Activated naive CD4-positive, alpha-beta T cell treated with Interleukin-2 at 50 U/mL for 16 hours (primary cell): ENCODE measurements at places on chromosomes 11 and 22.

- no peak for DNase-seq
Observed at GRCh38 chr11:1224491-1225385, 1.9 kb downstream of the MUC5B start.

DNA sequence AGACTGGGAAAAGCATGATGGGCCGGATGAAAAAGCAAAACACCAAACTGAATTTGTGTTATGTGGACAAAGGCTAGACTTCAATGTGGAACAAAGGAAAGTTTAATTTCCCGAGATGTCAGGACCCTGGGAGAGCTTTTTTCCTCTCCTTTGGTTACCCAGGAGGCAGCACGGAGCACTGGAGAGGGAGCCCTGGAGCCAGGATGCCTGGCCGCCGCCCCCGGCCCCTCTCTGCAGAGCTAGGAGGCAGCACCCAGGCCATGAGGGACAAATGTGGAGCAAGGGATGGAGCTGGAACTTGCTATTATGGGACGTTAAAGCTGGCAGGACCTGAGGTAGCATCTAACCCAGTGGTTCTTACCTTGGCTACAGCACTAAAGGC is 108.9 kb downstream of the MORC2 start:
- no peak for DNase-seq

DNA sequence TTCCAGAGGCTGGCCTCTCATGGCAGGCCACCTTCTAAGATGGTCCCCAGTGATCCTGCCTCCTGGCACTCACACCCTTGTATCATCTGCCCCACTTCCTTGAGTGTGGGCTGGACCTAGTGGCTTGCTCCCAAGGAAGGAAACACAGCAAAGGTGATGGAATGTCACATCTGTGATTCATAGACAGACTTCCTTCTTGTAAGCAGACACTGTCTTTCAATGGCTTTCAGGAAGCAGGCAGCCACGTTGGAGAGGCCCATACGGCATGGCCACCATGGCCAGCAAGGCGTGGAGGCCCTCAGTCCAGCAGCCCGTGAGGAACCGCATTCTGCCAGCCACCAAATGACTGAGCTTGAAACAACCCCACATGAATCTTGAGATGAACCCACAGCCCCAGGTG is 11.3 kb downstream of the LMO1 start:
- no peak for DNase-seq

DNA sequence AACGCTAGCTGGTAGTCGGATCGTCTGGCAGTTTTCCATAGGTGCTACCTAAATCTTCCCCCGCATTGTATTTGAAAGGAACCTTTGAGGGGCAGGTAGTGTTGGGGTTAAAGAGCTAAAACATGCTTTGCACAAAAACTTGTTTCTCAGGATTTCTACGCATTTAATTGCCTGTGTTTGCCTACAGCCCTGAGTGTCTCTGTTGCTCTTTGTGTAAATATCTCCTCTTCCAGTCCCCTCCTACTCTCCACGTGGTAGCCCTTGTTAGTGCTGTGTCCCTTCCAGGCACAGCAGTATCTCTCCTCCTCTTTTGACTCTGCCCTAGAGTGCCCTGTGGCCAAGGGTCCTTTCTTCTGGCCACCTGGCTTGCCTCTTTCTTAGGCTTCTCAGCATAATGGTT is 81.7 kb downstream of the BARX2 start:
- no peak for DNase-seq

GRCh38 chr22:32480238-32480637 is 5.6 kb downstream of the FBXO7 start:
- peak; percentile 13 for DNase-seq

- DNase-seq, result no peak
Observed at GRCh38 chr11:12966002-12966401, 43.1 kb upstream of the RASSF10 start.

- DNase-seq, result peak; percentile 76
Observed at GRCh38 chr22:50027639-50028537, 15.3 kb upstream of the IL17REL start.

DNA sequence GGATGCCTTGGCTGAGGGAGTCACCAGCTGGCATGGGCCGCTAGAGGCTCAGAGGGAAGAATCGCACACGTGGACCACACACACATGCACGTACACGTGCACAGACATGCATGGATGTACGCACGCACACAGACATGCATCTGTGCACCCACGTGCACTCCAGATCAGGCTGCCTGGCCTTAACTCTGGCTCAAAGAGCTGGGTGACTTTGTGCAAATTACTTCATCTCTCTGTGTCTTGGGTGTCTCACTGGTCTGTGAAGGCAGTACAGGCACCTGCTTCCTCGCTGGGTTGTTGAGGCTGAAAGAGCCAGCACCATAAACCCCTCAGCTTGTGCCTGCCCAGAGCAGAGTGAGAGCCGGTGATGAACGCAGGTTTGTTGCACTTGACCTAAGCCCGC is 28.7 kb downstream of the TMPRSS6 start:
- no peak for DNase-seq

DNA sequence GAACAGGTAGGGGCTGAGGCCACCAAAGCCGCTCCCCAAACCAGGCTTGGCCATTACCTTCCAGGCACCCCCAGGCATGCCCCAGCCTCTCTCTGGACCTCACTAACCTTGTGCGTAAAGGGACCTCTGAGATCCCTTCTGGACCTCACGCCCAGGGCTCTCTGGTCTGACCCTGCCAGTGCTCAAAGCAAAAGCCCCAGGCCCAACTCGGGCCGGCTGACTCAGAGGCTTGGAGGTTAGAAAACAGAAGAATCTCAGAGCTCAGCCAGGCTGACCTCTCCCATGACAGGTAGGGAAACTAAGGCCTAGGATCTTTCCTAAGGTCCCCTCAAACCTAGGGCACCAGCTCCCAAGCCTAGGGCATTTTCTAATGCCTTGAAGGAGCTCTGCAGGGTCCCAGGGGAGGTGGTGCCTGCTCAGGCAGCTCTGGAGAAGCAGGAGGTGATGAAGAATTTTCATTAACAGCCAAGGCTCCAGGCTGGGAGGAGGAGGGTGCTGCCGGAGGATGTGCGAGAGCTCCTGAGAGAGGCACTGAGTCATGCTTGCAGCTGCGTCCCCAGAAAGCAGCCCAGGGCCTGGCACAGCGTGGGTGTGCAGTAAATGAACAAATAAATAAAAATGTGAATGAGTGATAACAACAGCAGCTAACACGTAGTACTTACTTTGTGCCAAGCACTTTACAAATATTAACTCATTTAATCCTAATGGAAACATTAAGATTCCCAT is 25.6 kb downstream of the ARRB1 start:
- peak; percentile 68 for DNase-seq

GRCh38 chr11:99260696-99261095 is 239.9 kb downstream of the CNTN5 start:
- no peak for DNase-seq

DNA sequence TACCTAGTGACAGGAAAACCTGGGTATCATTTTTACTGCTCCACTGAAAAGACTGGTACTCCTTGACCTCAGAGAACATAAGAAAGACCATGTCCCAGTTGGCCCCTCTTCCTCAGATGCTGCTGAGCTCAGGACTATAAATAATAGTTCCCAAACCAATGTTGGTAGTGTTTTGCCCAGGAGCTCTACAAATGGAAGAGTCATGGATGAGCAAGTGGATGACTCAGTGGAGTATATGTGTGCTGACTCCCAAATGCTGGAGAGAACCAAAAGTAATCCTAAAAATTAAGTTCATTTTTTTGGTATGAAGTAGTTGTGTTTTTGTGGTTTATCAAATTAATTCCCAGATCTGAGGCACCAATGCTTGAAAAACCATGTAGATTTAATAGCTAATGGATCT is 482.0 kb downstream of the KCNA4 start:
- DNase-seq, result no peak

DNA sequence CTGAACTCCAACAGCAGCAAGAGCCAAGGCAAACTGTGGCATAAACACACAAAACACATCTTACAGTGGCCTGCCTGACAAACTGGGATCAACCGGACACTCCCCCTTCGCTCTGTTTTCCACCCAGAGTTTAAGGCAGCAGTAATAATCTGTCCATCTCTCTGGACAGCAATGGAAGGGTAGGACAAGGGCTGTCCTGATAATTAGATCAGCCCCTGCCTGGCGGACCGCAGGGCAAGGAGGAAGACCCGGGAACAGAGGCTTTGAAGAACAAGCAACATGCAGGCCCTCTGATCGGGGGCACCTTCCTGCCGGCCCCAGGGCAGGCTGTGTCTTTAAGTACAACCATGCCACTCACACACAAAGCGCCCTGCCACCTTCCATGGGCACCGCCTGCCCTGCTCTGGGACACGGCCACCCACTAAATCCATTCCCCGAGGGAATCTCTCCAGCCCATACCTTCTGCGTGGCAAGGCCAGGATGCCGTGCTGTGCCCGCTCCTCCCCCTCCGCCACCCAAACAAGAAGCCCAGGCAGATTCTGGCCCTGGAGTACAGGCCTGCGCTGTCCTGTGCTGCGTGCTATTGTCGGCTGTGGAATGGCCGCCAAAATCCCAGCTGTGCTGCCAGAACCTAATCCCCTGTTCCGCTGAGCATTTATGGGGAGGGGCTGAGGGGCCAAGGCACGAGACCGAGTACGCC is 38.8 kb downstream of the NUMA1 start:
- DNase-seq, result peak; percentile 49

GRCh38 chr11:76670485-76671236 is at the start of gene LRRC32:
LRRC32 (minus strand) TSS chr11:76670747; CDS start chr11:76665954, 4,793 bp downstream.
- peak; percentile 37 for DNase-seq

DNA sequence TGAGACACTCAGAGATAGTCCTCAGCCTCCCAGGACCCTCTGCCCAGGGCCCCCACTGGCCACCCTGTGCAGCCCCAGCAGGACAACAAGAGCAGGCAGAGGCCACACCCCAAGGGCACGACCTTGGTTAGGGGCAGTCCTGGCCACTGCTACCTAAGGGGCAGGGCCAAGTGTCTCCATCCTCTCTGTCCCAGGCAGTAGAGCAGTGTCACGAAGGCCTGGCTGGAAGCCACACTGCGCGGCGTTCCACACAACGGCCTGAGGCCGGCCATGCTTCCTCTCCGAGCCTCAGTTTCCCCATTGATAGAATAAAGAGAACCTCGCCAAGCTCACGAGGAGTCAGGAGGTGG is 1074.3 kb downstream of the BRD1 start:
- no peak for DNase-seq

GRCh38 chr11:106461839-106462545 is 384.5 kb downstream of the AASDHPPT start:
- no peak for DNase-seq

DNA sequence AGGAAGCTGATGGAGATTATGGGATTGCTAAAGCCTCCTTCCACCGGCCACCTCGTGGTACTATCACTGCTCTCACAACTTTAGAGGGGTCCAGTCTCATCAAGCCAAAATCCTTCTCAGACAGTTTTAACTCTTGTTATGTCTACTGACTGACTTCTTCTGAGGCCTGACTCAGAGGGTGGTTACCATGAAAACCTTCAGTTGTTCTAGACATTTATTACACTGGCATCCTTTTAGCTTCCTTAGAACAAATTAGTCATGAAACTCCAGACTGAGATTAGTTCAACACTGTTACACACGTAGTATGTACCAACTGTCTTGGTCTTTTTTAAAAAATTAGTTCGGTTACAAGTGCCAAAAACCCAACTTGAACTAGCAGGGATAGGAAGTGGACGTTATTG is 7.5 kb downstream of the DIXDC1 start:
- no peak for DNase-seq

DNA sequence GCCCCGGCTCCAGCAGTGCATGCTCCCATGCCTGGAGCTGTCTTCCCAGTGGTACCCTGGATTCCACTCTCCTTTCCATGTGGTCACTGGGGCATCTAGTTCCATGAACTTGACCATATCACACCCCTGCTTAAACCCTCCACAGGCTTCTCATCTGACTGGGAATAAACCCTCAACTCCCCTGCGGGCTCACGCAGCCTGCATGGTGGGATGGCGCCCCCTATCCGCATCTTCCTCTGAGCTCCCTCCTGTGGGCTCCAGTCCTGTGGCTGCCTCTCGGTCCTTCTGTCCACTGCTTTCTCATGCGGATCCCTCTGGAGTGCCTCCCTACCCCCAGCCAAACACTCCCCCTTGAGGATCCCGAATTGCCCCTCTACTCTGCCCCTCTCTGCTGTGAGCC is 41.4 kb upstream of the TTLL12 start:
- DNase-seq, result peak; percentile 7

- DNase-seq, result no peak
Observed at GRCh38 chr11:44832452-44832851, 105.7 kb downstream of the TSPAN18 start.

DNA sequence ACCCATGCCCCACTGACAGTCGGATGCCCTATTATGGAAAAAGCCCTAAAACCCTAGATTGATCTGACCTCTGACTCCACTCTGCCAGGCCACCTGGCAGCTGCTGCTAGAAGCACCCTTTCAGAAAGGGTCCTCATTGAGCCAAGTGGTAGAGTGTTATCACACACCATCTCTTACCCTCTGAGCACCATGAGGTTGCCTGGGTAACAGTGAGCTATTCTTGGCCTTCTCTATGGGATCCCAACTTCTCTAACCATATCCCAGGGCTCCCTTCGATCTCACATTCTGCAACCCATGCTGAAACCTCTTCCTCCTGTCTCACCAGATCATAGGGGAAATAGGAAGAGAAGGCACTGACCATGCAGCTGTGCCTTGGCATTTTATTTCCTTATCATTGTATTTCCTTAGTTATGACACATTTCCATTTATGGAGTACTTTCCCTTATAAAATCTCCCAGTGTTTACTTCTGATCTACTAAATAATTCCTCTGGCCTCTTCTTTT is 52.7 kb downstream of the MPPED2 start:
- DNase-seq, result no peak

GRCh38 chr11:133893381-133893780 is 48.1 kb upstream of the SPATA19 start:
- no peak for DNase-seq

GRCh38 chr22:40436505-40437431 is 66.4 kb downstream of the SGSM3 start:
- DNase-seq, result no peak

GRCh38 chr11:68988491-68988890 is 7.7 kb upstream of the MRGPRD start:
- DNase-seq, result no peak

- no peak for DNase-seq
Observed at GRCh38 chr11:28366549-28367346, 258.6 kb downstream of the METTL15 start.

- DNase-seq, result no peak
Observed at GRCh38 chr22:27260087-27260698, 541.4 kb downstream of the MN1 start.

GRCh38 chr11:87322568-87322967 is 284.8 kb downstream of the TMEM135 start:
- no peak for DNase-seq

- no peak for DNase-seq
Observed at GRCh38 chr22:49948958-49949913, 11.3 kb upstream of the PIM3 start.
